ENCODE measurements at places on chromosomes 16 and 17.

GRCh38 chr16:57663436-57663835 lies 4.7 kb upstream of the ADGRG3 start:
- ATAC-seq, result no peak

DNA sequence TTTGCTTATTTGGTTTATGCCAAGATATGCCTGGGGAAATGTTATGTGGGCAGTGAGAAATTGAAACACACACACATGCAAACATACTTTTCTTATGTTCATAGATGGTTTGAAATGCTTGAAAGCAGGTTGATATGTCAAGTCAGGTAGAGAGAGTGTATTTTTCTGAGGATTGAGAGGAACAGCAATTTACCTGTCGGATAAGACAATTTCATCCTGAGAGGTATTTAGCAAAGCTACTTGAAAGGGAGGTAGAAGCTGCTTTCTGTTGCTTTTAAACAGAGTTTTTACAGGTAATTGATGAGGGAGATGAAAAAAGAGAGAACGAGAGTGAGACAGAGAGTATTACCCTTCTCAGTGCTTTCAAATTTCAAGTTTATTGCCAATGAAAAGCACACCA lies 854.3 kb downstream of the CDH8 start:
- no peak for ATAC-seq

DNA sequence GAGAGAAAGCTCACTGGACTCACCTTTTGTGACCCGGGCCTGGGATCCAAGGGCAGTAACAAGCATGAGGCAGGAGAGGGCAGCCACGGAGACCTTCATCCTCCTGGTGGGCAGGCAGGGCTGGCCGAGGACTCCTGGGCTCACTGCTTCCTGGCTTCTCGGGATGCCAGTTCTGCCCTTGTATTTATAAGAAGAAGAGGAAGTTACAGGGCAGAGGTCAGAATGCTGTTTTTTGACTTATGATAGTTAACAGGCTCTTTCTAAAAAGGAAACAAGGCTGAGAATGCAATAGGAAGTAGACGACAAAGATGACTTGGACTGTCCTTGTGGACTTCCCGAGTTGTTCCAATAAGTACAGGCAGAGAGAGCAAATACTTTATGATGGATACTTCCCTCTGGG lies at the start of gene CCL23:
TSS of gene CCL23 (minus strand) at position 174 of the 400 bp plus-strand sequence. CDS start at position 99, 75 bp downstream.
- ATAC-seq, result no peak

- peak; percentile 85 for ATAC-seq
Measured at GRCh38 chr17:59154721-59155438, at the start of gene SKA2. Gene SKA2 (minus strand): TSS chr17:59155186. CDS start chr17:59155163, 23 bp downstream.

DNA sequence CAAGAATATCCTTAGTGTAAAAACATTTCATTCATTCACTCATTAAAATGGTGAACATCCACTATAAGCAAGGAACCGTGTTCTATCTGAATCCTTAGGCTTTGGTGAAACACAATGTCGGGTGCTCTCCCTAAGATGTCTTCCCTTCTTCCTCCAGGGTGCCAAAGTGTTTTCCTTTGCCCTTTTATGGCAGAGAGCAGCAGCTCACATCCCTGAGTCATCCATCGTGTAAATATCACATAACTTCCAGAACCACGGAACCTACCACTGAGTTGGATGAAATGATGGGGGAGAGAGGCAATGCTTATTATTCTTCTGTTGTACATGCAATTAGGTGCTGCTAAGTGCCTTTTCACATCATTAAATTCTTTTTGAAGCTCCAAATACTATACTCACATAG lies 50.2 kb downstream of the DNAH3 start:
- no peak for ATAC-seq

DNA sequence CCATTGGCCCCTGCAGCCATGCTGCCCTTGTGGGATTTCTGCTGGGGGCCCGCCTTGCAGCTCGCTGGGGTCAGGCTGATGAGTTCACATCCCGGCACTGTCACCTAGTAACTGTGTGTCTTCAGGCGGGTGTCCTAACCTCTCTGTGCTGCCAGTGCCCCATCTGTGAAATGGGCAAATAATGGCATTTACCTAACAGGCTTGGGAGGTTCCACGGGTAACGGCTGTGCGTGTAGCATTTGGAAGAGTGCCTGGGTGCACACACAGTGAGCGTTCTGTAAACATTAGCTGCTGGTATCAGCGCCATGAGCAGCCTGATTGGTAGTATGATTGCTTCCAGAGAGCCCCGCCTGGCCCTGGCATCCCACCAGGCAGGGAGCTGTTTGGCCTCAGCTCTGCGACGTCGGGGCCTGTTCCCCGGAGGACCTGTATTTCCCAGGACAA lies 167.3 kb upstream of the GSE1 start:
- ATAC-seq, result no peak

- ATAC-seq, result no peak
Measured at GRCh38 chr17:67253384-67253783, 8.4 kb upstream of the HELZ start.

DNA sequence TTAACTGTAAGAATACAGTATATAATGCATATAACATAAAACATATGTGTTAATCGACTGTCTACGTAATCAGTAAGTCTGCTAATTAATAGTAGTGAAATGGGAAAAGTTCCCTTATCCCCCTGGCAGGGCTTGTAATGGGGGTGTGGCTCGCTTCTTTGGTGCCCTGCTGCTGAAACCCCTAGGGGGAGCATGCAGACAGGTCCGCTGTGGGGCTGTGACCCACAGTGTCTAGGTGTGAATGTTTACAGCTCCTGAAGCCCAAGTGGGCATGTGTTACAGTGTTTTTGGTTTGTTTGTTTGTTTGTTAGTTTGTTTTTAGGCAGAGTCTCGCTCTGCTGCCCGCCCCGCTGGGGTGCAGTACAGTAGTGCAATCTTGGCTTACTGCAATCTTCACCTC lies 495.7 kb downstream of the SHISA9 start:
- no peak for ATAC-seq

- no peak for ATAC-seq
Measured at GRCh38 chr17:8552577-8553320, 77.8 kb downstream of the MYH10 start.

GRCh38 chr16:285146-286055 lies 2.4 kb downstream of the PDIA2 start:
- ATAC-seq, result no peak

DNA sequence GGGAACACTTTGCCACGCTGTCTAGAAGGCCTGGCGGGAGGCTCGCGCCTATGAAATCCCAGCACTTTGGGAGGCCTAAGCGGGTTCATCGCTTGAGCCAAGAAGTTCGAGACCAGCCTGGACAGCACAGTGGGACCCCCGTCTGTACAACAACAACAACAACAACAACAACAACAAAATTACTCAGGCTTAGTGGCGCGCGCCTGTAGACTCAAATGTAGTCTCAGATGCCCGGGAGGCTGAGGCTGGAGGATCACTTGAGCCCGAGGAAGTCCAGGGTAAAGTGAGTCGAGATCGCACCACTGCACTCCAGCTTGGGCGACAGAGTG lies 297 bp upstream of the SLFN13 start:
- no peak for ATAC-seq

GRCh38 chr17:34113089-34113488 lies 142.0 kb upstream of the CCL2 start:
- ATAC-seq, result no peak

DNA sequence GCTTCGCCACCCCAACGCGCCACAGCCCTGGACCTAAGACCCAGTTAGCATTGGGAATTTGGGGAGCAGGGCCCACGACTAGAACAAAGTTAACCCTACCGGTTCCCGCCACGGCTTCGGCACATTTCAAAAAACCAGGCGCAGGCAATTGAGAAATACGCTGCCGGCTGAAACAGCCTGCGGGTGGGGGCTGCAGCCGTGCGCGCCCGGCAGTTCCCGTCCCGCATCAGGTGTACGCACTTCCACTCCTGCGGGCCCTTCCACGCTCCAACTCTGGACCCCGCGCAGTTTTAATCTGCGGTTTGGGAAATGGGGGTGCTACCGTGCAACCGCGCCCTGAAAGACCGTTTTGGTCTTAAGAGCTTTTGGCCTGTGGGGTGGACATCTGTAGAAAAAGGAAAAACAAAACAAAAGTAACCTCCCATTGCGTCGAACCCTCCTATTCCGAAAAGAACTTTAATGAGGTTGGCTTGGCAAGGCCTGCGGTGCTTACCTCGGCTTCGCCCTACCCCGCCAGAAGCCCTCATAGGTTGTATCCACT lies 7.1 kb downstream of the IRX5 start:
- no peak for ATAC-seq

DNA sequence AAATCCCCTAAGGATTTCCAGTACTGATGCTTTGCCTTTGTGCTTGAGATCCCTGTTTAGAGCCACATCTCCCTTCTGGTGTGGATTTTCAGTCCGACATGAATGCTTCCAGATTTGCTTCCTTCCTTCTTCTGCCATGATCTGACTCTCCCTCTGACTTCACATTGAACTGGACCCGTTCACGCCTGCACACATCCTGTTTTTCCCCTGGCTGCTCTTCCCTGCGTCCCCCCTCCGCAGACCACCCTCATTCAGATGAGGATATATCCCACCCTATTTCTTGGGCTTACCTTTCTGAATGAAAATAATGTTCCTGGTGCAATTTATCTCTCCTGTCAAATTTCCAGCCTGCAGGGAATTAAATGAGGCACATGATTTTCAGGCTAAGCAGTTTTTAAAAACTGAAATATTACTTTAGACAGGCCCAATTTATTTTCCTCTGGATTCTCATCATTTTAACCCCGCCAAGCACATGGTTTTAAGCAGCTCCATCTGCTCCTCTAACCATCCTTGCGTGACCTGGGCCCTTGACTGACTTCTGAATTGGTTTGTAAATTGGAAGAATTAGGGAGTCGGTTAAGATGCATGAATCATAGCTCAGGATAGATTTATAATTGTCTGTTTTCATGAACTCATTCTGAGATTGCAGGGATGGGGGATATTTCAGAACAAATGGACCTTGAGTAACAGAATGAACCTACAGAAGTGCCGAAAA lies 59.2 kb downstream of the BMERB1 start:
- ATAC-seq, result no peak

DNA sequence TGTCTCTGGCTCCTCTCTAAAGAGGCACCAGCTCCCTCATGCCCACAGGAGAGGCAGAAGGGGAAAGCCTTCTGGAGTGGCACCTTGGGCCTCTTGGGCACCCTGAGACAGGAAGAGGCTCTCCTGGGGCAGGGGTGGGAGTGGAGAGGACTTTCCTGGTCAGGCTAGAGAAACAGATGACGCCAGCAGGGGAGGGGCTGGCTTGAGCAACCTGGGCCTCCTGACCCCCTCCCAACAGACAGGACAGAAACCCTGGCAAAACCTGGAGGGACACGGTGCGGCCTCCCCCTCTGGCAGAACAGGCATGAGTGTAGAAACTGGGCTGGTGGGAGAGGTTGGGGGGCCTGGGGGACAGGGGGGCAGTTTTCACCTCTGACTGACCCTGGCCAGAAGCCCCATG lies 6.1 kb downstream of the SMIM5 start:
- ATAC-seq, result no peak

GRCh38 chr16:65284626-65285025 lies 162.8 kb upstream of the CDH11 start:
- ATAC-seq, result no peak

GRCh38 chr17:13920413-13920812 lies 148.9 kb upstream of the COX10 start:
- no peak for ATAC-seq

All from activated CD4-positive, CD25-positive, alpha-beta regulatory T cell treated with anti-CD3 and anti-CD28 coated beads, Interleukin-2, amount 50 U/mL, for 24 hours (primary cell).